ENCODE measurements at places on chromosomes 16 and 17.

DNA sequence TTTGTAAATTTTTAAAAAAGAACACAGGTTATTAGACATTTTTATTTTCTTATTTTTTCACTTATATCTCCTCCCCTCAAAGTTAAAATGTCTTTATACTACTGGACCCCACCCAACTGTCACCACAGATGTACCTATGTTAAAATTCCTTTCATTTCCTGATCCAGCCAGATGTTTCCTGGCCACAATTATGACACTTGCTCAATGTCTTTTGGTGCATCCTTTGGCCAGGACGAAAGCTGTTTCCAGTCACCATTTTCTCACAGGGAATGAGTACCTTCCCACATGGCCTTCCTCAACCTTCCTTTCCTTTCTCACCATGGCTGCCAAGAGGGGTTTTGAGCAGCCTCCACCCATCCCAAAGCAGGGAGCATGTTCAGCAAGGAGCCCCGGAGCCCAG lies 365.7 kb upstream of the MAF start:
- no peak for DNase-seq

DNA sequence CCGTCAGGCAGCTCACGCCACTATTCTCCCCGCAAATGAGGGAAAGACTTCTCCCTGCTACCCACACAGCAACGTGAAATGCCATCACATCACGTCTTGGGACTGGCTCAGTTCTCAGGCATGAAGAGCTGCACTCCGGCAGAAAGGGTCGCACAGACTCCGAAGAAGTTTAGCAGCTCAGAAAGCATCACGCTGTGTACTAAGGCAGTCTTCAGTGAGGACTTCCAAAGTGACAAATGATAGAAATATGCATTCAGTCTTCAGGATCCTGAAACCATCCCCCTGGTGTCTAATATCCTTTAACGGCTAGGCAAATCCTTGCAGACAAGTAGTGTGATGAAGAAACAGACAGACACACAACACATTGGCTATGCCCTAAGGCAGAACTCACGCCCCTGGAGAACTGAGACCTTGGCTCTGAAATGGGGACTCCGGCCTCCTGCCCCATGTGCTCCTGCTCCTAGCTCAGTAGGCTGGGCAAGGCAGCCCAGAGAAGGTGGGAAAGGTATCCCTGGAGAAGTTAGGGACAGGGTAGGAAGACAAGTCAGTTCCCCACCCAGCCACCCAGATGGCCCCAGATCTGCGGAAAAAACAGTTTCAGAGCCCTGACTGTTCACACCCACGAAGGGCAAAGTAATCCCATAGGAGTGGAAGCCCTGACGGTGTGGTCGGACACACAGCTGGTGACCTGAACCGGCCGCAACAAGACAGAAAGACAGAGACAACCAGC lies 1.6 kb downstream of the XYLT1 start:
- no peak for DNase-seq

- no peak for DNase-seq
Observed at GRCh38 chr17:2070241-2071023, 15.5 kb downstream of the HIC1 start.

DNA sequence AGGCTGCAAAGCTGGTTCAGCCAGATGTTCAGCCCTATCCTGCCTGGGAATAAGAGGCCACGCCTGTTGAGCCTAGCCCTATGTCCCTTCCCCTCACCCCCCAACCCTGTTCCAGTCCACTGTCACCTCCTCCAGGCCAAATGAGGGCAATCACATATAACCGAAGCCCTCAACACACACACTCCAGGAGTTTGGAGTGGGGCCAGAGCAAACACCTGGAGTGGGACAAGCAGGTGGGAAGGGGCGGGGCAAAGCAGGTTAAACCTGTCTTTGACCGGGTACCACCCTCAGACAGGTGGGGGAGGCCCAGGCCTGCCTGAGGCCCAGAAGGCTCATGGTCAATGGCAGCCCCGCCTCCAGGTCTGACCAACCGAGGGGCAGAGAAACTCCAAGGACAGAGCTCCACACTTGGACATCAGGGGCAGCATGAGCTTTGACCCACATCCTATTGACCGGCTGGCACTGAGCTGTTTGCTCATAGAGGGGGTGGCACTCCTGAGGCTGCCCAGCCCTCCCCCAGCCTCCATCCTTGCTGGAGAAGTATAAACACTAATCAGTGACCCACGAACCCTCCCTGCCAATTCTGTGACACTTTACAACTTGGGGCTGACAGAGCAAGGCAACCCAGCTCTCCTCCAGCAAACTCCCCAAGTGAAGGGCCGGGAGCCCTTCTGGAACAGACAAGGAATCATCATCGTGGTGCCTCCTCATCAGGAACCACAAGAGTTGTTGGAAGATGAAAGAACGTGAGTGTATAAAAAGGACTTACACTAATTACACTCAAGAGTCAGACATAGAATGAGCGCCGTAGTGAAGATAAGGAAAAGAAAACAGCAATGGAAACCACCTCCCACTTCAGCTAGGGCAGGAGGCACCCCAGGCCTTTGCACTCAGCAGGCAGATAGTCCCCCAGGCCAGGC lies 1.5 kb downstream of the ESRP2 start:
- DNase-seq = no peak

GRCh38 chr17:50931144-50931908 lies 65.2 kb upstream of the TOB1 start:
- no peak for DNase-seq

- no peak for DNase-seq
Observed at GRCh38 chr17:17484451-17484899, 7.7 kb downstream of the MED9 start.

DNA sequence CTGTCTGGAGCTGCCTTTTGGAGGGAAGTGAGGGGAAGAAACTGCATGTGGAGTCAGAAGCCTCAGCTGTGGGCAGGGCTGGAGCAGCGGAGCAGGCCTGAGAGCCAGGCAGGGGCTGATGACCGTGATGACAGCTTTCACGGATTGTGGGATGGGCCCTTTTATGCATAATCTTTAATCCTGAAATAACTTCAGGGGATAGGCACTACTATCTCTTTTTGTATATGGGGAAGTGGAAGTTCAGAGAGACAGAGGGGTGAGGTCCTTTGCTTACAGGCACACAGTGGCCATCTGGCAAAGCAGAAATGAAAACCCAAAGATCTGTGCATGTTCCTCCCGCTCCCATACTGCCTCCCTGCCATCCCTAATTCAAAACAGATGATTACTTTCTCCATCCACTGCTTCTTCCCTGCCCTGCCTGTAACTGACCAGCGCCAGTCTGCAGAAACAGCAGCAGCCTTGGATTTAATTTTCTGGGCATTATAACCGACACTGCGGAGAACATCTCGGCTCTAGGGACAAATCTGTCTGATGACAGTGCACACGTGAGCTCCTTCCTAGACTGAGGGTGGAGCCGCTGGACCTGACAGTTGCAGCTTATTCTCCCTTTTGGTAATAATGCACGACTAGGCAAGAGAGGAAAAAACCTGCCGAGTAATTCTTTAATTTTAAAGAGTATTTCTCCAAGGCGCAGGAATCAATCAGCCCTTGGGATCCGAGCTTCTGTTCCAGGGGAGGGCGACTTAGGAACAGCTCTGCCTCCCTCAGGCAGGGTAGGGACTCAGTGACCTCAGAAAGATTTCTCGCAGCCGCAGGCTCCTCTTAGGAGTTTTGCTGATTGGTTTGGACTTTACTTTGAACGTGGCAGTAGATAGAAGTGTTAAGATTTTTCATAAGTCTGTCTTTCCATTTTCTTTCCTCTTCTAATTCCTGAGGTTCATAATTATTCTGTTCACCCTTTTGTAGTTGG lies 95.4 kb downstream of the UTP18 start:
- no peak for DNase-seq

GRCh38 chr17:63136369-63137012 lies 170.5 kb downstream of the TANC2 start:
- no peak for DNase-seq

DNA sequence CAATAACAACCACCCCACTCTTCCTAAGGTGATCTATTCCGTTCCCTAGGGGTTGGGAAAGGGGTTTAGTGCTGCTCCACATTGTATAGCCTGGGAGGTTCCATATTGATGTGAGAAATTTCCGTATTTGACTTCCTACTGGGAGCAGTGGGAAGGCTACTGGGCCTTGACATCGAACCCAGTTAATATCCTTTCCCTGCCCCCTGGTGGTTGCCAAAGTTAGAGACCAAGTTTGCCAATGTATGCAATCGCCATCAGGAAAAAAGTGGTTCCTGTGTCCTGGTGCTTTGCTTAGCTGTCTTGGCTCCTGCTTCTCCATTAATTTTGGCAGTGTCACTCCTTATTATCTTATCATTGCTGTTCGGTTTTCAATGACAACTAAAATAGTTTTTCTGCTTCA lies 914.9 kb downstream of the KCNJ2 start:
- DNase-seq = no peak

DNA sequence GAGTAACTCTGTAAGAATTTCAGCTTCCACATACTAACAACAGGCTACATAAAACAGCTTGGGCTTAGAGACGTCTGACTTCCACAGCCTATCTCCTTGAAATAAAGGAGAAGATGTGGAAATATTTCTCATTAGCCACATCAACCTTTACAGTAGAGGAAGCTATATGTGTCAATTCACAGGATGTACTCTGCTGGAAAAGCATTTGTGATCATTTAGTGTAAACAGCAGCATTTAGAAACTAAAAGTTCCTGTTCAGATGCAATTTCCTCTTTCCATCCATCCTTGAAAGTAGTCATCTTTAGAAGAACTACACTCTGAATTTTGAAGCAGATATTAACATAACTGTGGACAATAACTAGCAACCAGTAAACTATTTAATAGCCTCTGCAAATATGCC lies 46.2 kb downstream of the XPO6 start:
- no peak for DNase-seq

DNA sequence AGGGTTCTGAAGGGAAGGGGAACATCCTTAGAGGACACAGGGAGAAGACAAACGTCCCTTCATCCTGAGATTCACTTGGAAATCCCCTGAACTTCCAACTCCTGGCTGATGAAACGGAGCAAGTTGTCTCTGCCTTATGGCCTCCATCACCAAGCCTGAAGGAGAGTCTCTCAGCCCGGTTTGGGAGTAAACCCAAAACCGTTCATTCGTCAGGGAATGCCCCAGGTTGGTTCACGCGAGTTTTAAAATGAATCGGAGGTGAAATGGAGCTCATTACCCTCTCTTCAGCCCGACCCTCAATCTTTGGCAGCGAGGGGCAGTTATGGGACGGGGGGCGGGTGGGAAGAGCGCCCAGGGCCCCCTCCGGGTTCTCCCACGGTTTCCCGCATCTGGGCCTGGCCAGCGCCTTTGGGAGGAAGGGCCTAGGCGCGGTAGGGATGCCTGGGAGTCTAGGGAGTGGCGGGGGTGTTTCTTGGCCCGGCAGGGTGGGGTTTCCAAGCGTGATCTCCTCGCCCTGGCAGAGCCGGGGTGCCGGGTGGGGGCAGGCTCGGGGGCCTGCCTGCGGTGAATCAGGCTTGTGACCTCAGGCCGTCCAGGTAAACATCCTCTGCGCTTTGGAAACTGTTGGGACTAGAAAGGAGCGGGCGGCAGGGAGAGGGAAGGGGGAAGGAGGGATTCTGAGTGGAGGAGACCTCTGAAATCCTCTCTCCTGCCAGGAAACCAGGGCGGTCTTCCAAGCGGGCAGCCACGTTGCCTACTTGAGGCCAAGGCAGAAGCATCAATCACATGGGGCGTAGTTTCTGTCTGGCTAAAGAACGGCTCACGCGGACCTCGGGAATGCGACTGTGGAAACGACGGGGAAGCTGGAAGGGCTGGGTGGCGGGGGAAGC lies 24.1 kb upstream of the HOXB13 start:
- DNase-seq = no peak

GRCh38 chr16:68126395-68126794 lies 41.2 kb downstream of the NFATC3 start:
- no peak for DNase-seq

GRCh38 chr17:28346746-28347246 lies 10.5 kb downstream of the POLDIP2 start:
- no peak for DNase-seq

DNA sequence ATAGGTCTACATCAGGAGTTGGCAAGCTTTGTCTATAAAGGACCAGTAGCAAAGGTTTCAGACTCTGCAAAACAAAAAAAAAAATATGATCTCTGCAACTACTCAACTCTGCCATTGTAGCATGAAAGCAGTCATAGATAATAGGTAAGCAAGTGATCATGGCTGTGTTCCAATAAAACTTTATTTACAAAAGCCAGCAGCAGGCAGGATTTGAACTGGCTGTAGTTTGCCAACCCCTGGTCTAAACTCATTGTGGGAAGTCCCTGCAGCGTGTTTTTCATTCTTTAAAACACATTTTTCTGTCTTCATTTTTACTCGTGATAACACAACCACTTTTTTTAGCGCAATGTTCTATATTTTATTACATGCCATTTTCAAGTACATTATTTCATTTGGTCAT lies 127.5 kb upstream of the COX10 start:
- no peak for DNase-seq

- no peak for DNase-seq
Observed at GRCh38 chr17:45896803-45897693, 2.7 kb downstream of the MAPT start.

DNA sequence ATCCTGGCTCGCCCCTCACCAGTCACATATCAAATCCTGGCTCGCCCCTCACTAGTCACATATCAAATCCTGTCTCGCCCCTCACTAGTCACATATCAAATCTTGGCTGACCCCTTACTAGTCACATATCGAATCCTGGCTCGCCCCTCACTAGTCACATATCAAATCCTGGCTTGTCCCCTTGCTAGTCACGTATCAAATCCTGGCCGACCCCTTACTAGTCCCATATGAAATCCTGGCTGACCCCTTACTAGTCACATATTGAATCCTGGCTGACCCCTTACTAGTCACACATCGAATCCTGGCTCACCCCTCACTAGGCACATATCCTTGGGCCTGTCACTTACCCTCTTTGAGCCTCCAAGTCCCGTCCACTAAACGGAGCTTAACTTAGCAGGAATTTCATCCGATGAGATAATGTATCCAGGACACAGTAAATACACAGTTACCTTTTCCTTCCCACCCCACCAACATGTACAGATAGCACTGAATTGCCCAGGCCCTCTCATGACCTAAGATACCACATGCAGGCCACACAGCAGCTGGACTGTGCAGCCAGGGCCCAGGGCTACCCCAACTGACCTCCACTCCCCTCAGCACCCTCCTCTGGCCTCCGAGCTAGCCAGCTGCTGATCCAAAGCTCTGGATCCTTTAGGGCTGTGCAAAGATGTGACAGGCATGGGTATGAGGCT lies 157.8 kb upstream of the RPH3AL start:
- no peak for DNase-seq

DNA sequence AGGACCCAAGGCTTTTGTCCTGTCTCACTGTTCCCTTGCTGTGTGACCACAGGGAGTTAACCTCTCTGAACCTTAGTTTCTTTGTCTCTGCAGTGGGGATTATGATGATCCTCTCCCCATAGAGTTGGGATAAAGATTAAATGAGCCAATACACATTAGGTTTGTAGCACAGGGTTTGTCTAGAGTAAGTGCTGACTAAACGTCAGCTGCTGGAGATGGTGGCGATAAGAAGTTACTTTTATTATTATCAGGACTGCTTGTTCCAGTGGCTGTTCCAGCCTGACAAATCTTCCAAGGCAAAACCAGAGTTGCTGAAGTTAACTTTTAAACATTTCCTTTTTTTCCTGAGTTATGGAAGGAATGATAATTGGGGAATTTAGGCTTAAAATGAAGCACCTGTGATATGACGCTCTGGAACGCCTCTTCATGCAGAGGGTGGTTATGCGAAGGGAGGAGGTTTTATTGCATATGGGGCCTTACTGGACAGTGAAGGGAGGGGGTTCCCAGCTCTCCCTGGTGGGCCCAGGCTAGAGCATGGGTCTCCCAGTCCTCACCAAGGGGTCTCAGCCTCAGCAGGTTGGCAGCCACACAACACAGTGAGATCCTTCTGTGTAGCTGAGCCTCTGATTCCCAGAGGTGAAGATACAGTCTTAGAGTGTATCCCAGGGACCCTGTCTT lies 35.8 kb downstream of the PLCG2 start:
- DNase-seq = no peak

GRCh38 chr16:88144028-88144511 lies 192.8 kb downstream of the BANP start:
- DNase-seq = no peak
